ENCODE measurements at places on chromosomes 7 and 10.

DNA sequence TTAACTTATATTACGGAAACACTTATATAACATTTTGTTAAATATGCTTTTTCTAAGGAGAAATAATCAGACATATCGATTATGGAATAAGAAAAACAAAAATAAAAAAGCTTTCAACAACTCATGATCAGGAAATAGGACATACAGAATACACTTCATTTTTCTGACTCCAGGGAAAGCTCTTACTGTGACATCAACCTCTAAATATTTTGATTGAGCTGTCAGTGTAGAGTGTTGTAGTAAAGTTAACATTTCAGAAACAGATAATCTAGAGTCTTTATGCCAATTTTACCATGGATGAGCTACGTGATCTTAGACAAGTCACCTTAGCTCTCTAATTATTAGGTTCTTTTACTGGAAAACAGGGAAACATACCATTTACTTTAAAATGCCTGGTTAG, 218.9 kb upstream of the SORCS1 start:
- DNase-seq: no peak

DNA sequence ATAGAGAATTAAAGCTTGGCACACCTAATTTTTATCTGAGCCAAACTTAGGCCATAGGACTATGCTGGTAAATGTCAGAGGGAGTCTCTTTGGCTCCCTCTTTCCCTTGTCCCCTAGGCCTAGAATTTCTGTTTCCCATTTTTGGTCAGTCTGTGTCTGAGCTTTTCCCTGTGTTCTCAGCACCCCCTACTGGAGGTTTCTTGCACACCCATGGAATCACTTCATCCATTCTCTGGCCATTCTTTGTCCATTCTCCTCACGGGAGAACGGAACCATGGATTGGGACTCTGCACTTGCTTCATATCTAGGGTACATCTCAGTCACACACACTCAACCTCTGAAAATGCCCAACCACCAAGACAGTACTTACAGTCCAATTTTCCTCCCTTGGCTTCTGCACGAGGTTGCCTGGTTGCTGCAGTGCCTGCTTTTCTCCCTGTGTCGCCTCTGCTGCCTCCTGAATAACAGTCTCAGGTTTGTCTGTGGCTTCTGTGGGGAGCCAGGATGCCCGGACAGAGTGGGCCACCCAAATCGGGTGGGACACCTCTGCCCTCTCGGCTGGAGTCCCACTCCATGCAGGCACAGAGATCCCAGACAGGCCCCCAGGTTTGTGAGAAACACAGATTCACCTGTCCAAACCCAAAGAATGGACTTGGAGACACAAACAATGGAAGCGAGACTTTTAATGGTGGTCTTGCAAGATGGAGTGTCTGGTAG, 35.1 kb upstream of the DNAH11 start:
- DNase-seq: no peak

DNA sequence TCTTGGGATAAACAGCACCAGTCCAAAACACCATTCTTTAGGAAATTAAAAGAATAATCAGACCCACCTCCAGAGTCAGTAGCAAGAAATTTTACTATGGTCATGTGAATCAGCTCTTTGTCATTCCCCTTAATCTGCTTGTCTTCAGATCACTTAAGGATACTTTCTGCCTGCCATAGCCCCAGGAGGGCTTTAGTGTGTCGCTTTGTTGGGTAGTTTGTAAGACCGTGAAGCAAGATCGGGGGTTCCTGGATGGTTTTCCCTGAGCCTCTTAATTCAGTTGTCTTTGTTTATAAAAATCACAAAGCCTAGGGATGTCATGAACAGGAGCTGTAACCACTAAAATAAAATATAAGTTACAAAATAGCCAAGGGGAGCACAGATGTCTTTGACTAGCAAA, 223.6 kb downstream of the RELN start:
- no peak for DNase-seq

- DNase-seq: no peak
These were observed 158.3 kb downstream of the TCF7L2 start for GRCh38 chr10:113108194-113108835.

DNA sequence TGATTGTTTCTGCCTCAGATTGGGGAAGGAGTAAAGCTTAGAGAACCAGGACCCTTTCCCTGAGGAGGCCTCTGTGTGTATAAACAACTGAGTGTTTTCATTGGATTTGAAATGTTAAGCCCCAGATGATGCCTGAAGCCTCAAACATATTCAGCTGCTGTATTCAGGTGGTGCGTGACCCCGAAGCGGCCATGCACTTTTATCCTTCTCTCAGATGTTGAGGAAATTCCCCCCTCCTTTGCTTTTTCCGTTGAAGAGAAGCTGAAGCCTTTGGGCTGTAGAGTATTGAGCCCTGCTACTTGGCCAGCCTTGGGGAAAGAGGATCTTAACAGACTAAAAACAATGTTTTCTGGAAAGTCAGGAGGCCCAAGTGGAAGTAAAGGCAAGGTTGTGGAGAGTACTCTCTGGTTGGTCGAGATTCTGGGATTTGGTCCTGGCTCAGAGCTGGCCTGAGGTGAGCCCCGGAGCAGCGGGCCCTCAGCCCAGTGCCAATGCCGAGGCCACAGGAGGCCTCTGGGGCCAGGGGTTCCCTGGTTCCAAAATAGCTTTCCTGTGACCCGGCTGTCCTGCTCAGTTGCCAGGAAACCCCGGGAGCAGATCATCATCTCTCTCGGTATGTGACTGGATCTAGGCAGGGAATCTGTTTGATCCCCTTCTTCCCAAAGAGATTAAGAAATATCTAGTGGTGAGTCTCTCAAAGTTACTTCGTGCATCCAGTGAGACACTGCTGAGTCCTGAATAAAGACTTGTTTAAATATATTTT, 22.5 kb downstream of the FKBP6 start:
- no peak for DNase-seq

DNA sequence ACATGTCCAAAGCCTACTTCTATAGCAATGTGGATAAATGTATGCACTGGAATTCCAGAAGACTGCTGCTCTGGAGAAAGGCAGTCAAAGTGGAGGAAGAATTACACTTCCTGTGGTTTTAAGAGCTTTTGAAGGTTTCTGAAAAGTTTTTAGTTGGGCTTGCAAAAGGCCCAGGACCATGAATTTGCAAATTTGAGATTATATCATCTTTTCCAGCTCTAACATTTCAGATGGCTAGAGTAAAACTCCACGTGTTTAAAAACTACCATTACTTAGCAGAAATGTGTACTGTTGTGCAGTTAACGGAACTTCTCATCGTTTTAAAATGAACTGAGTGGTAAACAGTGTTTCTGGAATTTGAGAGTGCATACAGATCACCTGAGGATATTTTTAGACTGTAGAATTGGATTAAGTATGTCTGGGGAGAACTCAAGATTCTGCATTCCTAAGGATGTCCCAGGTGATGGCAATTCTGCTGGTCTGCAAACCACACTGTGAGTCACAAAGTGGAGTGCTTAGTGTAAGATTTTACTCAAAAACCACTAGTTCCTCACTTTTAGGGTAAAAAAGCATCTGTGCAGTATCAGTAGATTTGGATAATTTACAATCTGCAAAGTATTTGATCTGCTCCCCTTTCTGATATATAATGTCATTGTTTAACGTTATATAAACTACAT, 32.9 kb upstream of the CCDC71L start:
- DNase-seq: no peak

All from GM12878 (cell line).